ENCODE measurements at places on chromosomes 16 and 17.

- no peak for DNase-seq
These were observed 292.5 kb downstream of the RBFOX1 start for GRCh38 chr16:7624871-7625766.

GRCh38 chr17:76421044-76421407 is 31.9 kb downstream of the UBE2O start:
- DNase-seq = no peak

DNA sequence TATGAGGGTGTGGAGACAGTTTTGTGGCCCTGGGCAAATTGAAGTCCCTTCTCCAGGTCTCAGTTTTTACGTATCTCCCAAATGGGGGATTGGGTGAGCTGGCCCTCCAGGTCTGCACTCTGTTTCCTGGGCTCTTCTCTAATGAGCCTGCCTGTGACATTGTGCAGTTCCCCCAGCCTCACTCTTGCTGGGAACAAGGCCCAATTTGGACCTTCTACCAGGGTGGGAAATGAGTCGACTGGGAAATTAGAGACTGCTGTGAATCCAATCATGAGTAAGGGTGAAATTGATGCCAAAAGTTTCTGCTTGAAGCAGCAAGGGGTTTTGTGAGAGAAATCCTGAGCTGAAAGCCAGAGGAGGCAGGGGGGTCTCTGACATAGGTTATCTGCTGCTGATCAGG is 71.5 kb upstream of the KSR1 start:
- peak; percentile 35 for DNase-seq

DNA sequence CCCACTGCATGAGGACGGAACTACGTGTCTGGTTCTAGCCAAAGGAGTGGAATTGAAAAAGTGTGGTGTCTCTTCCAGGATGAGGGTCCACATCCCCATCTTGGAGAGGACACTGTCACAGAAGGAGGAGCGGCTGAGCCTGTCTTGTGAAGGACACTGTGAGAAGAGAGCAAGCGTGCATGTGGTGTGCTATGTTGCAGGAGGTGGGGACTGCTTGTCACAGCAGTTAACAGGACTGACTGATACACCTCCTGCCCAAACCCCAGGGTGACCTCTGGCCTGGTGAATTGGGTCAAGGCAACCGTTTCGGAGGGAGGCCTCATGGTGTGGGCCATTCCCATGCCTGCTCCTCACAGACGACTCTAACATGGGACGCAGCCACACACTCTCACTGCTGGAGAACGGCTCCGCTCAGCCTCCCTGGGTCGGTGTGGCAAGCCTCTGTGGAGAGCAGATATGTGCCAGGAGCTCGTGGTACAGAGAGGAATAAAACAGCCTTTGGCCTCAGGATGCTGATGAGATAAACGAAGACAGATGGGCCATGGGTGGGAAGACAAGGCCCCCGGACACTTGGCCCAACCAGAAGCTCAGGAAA is 56.4 kb upstream of the RBFOX3 start:
- no peak for DNase-seq

GRCh38 chr17:37368577-37368976 is 7.2 kb upstream of the C17orf78 start:
- no peak for DNase-seq

GRCh38 chr17:51725185-51725584 is 433.3 kb downstream of the CA10 start:
- DNase-seq = no peak

GRCh38 chr16:47069841-47070584 is 73.7 kb downstream of the NETO2 start:
- no peak for DNase-seq

- no peak for DNase-seq
These were observed 1.1 kb upstream of the PLEKHG4 start for GRCh38 chr16:67277999-67278772.

GRCh38 chr16:51509336-51509735 is 358.3 kb upstream of the SALL1 start:
- DNase-seq = no peak

DNA sequence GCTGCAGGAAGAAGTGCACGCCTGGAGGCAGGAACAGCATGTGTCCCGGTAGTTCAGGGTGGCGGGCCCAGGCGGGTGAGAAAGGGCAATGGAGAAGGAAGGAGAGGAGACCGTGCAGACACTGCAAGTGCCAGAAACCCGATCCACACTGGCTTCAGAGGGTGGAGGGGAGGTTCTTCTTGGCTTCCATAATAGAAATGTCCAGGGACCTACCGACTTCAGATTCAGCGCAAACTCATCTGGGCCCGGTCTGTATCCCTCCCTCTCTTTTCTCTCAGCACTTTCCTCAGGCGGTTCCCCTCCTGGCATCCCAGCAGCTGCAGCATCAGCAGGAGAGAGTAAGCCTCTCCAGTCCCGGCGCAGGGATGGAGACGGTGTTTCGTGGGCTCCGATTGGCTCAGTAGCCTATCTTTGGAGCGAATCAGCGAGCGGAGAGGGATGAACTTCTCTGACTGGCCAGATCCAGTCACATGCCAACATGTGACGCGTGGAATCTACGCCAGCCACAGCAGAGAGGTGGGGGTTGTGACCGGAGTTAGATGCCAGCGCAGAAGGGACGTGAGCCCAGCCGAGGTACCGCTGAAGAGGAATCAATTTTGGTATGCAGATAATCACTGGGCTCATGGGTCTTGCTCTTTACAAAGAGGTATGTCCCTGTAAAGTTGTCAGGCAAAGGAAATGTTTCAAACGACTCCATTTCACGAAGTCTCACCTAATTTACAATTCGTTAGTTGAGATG is 1.9 kb upstream of the PRPSAP2 start:
- peak; percentile 98 for DNase-seq

DNA sequence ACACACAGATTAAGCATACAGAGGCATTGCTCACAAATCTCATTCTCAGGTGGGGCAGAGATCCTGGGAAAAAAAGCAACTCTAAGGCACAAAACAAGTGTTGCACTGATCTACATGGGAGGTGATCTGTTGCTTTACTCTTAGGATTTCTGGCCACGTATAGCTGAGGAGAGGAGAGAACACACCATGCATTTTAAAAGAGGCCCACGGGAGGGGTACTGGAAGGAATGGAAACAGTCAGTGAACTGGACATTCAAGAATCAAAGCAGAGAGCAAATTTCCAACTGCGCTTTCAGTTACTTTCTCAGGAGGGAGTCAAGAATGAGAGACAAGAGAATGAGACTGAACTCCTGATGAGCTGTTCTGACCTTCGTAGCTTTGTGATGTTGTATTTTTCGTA is 1105.9 kb downstream of the CDH8 start:
- no peak for DNase-seq

DNA sequence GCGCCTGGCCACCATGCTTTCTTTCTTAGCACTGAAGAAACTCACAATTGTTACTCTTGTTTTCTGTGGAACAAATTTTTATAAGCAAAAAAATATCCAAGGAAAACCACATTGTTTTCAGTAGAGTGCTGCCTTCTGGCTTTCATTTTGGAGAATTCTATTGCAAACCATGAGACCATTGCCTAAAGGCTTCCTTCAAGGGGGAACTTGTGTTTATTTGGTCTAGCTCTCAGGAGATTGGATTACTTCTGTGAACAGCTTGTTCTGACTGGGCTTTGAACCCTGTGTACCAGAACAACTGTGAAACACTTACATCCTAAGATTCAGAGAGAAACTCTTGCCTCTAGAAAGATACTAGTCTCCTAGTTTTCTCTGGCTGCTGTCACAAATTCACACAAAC is 32.1 kb downstream of the TOM1L1 start:
- no peak for DNase-seq

- no peak for DNase-seq
These were observed 1.1 kb upstream of the HOXB5 start for GRCh38 chr17:48594538-48595277.

DNA sequence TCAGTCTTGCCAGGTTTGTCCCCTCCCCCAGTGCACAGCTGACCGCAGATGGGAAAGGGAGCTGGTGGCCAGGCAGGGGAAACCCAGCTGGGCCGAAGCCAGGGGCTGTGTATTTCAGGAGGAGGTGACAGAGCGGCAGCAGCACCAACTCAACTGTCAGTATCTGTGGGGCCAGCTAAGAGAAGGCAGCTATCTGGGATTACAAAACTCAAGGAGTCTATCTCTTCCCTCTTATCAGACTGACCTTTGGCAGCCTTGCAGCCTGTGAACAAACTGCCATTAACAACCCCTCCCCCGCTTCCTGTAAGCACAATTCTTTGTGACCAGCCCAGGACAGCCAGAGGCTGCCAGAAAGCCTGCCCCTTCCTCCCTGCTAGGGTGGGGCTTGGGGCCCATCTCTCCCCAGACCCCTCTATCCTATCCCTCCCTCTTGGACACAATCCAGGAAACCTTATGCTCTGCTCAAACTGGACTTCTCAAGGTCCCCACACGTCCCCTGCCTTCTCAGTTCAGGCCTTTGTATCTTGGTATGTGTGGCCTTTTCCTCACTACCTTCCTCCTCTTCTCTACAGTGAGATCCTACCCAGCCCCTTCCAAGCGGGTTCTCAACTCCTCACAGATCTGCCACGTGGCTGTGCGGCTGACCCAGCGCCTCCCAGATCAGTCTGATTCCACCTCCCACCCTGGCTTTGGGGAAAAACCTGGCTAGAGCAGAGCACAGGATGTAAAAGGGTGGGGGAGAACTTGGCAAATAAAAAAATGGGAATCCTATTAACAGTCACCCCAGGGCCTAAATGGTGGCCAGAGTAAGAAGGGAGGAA is 10.5 kb downstream of the ST3GAL2 start:
- peak; percentile 87 for DNase-seq

DNA sequence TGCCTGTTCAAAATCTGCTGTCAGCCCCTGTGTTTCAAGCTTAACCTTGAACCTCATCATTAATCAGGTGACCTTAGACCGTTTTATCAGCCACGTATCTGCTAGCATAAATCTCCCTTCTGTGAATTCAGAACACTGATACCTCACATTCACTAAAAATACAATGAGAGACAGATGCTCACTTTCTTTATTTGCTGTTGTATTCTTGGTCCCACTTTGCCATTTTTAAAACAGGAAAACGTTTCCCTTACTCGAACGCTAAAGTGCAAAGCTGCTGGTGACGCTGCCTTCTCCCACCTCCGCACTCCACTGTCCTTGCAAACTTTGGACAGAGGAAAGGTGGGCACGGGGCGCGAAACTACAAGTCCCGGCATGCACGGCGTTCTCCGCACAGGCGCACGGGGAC is 220 bp upstream of the ARHGAP44 start:
- no peak for DNase-seq

GRCh38 chr16:1486551-1487390 is 2.0 kb downstream of the PTX4 start:
- DNase-seq = no peak

GRCh38 chr16:12917653-12918052 is 16.3 kb downstream of the SHISA9 start:
- DNase-seq = no peak

GRCh38 chr16:87608400-87608985 is 6.2 kb downstream of the JPH3 start:
- peak; percentile 49 for DNase-seq

DNA sequence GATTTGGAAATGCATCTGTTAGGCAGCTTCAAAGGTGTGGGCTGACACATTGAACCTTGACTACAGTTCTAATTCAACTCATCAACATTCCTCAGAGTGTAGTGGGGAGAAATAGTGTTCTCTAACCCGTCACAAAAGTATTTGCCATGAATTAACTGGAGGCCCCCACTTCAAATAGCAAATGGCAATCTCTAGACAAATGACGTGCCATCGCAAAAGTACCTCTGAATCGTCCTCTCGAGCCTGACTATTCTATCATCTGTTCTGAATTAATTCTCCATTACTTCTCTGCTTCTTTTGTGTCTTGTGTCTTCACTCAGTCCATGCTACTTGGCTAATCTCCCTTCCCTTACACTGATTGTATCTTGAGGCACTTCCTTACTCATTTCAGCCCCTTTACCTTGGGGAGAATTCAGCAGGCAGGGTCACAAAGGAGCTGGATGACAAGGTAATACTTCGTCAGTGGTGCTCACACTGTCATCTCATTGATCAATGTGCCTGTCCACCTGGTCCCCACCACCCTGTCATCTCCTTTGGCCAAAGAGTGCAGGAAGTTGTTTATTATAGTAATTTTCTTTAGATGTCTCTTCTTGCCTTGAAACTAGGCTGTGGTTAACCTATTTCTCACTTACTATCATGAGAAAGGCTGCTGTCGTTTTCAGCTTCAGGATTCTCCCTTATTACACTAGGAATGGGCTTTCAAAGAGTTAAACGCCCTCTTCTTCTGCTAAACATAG is 108.4 kb downstream of the SYCE1L start:
- DNase-seq = no peak

GRCh38 chr16:80971819-80972218 is 34.9 kb downstream of the CMC2 start:
- no peak for DNase-seq

GRCh38 chr17:67544364-67544955 is 167.4 kb downstream of the PITPNC1 start:
- no peak for DNase-seq

GRCh38 chr17:80782536-80783427 is 208.9 kb upstream of the CHMP6 start:
- no peak for DNase-seq

- no peak for DNase-seq
These were observed 38.2 kb downstream of the MAF start for GRCh38 chr16:79562166-79562823.

DNA sequence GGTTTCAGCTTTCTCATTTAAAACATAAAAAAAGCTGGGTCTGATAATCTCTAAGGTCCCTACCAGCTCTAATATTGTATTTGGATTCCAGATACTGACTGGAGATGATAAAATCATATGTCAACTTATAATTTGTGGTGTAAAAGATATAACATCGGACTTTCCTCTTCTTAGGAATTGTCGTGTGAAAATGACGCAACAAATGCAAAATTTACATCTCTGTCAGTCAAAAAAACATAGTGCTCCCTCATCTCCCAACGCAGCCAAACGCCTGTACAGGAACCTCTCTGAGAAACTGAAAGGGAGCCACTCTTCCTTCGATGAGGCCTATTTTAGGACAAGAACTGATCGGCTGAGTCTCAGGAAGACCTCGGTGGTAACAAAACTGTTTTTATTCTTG is 197.3 kb downstream of the ANKFN1 start:
- no peak for DNase-seq

GRCh38 chr17:9408868-9409829 is 166.5 kb downstream of the STX8 start:
- DNase-seq = peak; percentile 44

DNA sequence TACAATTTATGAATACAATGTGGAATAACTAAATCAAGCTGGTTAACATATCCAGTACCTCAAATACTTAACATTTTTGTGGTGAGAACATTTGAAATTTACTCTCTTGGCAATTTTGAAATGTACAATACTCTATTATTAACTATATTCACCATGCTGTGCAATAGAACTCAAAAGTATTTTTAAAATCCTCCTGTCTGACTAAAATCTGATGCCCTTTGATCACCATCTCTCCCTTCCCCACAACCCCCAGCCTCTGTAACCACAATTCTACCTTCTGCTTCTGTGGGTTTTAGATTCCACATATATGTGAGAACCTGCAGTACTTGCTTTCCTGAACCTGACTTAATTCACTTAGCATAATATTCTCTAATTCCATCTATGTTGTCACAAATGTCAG is 71.6 kb upstream of the ALOX12 start:
- DNase-seq = no peak

Data from stomach (tissue), 19 donors.